ENCODE measurements at places on chromosomes 11 and 22.

DNA sequence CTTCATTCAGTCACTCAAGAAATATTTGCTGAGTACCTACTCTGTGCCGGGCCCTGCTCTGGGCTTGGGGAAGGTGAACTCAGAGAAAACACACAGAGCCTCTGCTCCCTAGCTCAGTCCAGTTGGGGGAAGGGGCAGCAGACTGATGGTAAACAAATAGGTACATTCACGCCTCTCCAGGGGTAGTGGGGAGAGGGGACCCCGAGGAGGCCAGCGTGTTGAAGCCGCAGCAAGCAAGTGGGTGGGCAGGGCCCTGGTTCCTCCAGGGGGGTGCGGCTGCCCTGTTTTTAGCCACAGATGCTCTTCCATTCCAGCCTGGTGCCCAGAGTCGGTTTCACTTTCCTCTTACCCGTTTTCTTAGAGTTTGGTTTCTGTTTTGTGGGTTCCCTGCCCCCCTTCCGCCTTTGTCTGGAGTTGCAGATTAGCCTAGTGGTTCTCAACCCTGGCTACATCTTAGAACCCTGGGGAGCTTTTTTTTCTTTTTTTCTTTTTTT is 8.7 kb downstream of the DRAP1 start:
- DNase-seq = peak; percentile 50

DNA sequence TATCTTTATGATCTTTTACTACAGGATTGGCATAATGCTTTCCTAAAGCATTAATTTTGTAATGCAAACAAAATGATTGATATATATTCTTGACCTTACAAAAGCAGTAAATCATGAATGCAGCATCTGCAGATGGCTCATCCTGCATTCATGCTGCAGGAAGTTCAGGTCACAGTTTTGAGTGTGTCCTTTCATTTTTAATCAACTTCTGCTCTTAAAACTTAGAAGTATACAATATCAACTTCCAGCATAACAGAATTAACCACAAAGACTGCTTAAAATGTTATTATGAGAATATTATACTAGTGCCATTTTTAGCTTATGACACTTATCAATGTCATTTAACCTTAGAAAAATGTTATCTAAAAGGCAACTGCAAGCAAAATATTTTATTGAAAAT is 54.0 kb downstream of the SLC36A4 start:
- DNase-seq = no peak

GRCh38 chr11:78221396-78222315 is 32.9 kb downstream of the USP35 start:
- DNase-seq = no peak

GRCh38 chr11:116731097-116731761 is 41.6 kb downstream of the BUD13 start:
- DNase-seq = peak; percentile 43

- DNase-seq = no peak
These were observed 755.2 kb upstream of the RAG2 start for GRCh38 chr11:37353192-37353591.

DNA sequence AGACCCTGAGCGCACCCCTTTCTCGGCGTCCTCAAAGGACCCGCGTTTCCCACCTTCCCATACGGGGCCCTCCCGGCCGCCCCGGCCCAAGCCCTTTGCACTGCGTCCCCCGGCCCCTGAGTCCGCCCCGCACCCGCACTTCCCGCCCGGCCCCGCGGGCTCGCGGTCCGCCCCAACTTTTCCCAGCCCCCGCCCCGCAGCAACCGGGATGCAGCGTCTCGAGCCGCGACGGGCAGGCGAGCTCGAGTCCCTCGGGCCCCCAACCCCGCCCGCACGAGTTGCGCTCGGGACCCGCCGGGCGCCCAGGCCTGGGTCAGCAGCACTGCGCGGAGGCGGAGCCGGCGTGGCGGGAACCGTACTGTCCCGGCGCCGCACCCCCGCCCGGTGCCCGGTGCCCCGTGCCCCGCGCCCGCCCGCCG is 371 bp downstream of the SMCO4 start:
- DNase-seq = no peak

DNA sequence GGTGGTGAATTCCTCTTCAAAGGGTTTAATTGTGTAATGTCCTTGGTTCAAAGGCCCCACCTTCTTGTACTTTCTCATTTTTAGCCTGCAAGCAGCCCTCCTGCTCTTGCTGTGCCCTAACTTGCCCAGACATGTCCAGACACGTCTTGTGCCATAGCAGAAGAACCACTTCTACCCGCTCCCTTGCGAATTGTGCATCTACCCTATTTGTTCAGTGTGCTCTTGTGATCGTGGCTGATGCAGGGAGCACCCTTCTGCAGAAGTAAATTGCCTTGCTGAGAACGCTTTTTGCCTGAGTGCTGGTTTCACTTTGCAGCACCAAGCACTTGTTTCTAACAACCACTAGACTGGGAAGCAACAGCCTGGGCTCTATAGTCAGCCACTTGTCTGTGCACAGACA is 249.4 kb downstream of the SBF2 start:
- no peak for DNase-seq

- no peak for DNase-seq
These were observed 55.0 kb downstream of the ZNRF3 start for GRCh38 chr22:28938286-28938833.
